ENCODE measurements at places on chromosomes 3 and 15.

DNA sequence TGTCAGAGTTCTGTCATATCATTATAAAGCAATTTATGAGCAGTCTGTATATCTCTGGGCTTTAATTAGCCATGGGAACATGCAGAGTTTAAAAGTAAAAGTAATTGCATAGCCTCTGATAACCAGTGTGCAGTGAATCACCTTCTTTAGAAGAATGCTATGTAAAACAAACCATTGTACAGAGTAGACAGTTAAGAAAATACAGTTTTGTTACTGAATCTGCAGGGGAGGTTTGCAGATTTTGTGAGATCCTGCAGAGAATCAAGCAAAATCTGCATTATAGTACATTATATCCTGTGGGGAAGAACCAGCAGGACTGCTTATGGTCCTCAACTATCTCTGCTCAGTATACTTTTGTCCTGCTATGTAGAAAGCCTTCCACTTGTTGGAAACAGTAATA lies 396.2 kb upstream of the NAALADL2 start:
- no peak for DNase-seq

DNA sequence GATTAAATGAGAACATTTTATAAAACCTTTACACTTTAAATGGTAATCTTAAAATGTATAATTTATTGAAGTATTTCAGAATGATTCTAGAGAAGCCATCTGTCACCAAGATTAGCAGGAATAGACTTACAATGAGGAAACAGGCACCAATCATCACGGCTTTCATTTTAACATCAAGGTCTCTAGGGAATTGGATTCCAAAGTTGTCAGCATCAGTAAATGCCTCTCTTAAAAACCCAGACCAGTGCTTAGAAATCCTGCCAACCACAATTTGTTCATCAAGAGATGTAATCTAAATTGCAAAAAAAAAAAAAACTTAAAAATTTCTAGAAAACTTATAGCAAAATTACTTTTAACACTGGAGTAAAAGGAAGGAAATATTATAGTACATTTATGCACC lies 20.3 kb downstream of the PLSCR2 start:
- DNase-seq: no peak

DNA sequence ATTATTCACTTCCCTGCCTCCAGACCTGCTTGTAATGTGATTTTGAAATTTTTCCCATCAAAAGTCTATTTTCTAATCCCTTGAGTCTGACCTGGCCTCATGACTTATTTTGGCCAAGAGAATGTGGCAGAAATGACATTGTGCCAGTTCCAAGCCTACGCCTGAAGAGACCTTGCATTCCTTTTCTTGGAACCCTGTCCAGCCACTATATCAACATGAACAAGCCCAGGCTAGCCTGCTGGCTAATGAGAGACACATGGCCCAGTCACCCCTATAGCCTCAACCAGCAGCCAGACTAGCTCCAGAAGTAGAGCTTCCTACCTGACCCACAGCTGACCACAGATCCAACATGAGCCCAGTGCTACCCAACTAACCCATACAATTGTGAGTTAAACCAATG lies 121.1 kb upstream of the ACP3 start:
- no peak for DNase-seq

DNA sequence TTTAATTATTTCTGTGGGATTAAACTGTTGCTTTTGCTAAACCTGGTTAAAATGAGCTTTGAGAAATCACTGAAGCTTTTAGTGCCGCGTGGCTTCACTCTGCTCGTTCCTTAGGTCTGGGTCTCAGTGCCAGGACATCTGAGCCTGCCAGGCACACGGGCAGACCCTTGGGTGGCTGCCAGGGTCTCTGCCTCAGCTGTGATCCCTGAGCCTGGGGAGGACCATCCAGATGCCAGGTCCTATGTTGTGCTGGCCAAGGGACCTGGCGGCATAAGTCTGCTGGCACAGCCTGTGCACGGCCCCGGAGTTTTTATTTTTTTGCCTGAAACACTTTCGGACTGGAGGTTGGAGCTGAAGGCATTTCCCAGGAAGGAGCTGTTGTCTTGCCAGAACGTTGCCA lies 328.1 kb downstream of the LRTM1 start:
- DNase-seq: no peak

DNA sequence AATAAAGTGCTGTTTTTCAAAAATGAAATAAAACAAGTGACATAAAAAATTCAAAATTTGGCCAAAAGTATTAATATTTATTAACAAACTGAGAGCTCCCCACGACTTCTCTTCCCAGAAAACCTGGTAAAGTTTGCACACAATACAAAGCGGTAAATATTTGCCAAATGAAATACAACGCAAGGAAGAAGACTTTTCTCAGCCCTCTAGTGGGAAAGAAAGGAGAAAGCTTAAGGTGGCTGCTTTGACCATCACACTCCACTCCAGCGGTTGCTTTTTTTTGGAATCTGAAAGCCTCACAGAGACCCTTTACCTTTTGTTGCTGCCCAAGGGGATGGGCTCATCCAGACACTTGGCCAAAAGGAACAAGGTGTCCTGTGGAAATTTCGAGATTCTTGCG lies 1.1 kb upstream of the GK5 start:
- DNase-seq: no peak

GRCh38 chr3:131082246-131082645 lies 55.6 kb downstream of the NEK11 start:
- DNase-seq: no peak

GRCh38 chr3:188468662-188469061 lies 314.7 kb downstream of the LPP start:
- DNase-seq: no peak

DNA sequence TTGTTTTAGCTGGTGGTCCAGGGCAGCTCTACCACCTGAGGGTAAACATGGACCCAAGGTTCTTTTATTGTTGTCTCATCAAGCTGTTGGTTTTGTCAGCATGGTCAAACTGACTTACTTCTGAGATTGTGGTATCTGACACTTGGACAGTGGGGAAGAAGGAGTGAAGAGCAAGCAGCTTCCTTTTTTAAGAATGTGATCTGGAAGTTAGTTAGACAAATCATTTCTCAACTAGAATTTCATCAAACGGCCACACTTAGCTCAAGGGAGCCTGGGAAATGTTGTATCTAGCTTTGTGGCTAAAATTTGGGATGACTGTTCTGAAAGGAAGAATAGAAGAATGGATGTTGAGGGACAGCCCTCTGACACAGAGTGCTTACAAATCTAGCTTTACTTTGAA lies 215.2 kb downstream of the ZNF621 start:
- no peak for DNase-seq

GRCh38 chr3:132255041-132255745 lies 62.0 kb upstream of the ACP3 start:
- no peak for DNase-seq

GRCh38 chr15:71431343-71432336 lies 316.4 kb downstream of the THSD4 start:
- DNase-seq: no peak

- DNase-seq: no peak
Measured at GRCh38 chr15:68188647-68189046, 16.5 kb downstream of the CALML4 start.

DNA sequence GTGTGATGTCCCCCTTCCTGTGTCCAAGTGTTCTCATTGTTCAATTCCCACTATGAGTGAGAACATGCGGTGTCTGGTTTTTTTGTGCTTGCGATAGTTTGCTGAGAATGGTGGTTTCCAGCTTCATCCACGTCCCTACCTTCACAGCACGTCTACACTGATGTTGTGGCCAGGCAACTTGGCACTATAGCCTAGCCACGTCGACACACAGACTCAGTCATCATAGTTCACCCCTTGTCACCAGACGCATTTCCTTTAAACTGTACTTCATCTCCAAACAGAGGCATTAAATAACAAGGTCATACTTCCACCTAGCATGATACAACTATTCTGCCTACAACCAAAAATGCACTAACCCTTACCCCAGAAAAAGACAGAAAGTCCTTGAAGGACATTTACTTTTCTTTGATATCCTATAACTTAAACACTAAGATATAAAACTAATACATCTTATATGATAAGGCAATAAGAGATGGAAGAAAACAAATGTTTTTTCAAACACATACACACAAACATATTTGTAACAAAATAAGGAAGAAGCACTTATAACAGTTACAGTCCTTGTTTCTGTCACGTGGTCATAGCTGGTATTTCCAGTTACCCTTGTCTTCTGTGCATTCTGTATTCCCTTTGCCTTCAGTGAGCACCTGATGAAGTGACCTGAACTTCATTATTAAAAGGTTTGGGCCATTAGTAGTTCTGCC lies 121.4 kb downstream of the KLF13 start:
- DNase-seq: no peak

DNA sequence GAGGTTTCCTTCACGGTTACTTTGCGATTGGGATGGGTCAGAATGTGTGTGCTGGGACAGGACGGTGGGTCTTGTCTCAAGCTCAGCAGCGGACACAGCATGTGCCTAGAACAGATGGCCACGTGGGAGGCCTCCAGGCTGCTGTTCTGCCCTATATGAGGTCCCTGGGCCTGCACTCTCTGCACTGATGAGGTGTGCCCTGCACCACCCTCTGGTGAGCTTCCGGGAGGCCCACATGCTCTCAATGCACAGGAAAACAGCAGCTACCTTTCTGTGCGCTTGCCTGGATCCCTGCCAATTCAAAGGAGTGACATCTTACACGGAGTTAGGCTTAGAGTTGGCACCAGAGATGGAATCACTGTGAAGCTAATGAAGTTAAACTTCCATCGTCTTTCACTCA lies 59.8 kb downstream of the BOC start:
- no peak for DNase-seq

DNA sequence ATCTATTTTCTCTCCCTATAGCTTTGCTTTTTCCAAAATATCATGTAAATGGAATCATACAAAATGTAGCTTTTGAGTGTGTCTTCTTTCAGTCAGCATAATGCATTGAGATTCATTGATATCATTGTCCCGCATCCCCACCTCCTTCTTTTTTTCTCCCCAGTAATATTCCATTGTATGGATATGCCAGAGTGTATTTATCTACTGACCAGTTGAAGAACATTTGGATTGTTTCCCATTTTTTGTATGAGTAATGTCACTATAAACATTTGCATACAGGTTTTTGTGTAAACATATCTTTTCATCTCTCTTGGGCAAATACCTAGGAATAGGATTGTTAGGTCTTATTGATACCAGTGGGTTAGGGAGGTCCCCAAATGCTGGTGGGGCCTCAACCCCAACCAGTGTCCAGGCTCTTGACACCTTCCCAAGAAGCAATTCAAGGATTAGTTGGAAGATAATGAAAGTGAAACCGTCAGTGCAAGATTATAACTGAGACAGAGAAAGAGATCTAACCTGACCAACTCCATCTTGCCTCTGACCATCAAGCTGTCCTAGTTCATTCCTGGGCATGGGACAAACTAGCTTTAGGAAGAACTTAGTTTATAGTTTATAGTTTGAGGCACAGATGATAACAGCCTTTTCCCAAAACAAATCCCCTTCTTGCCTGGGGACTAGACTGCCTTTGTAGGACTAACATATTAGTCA lies 7.4 kb upstream of the SLC33A1 start:
- DNase-seq: no peak

Measured in stimulated activated CD8-positive, alpha-beta memory T cell treated with anti-CD3 and anti-CD28 coated beads, Interleukin-15, amount 100 ng/mL, for 4 hours (primary cell).